ENCODE measurements at places on chromosomes 7 and 10. TPM values are rescaled to one million over a fixed set of nuclear protein-coding genes. Genes with fewer than 3 reads are reported as not detected.

The GATA3 gene
- not detected for total RNA-seq

- H3K27me3 ChIP-seq: no peaks in the 10 kb centered on the region
- no peak for DNase-seq
- no peaks in the 10 kb centered on the region for H3K36me3 ChIP-seq
- H3K27ac ChIP-seq: no peak overlapping the region
- H3K4me1 ChIP-seq: no peaks in the 10 kb centered on the region
Measured at GRCh38 chr10:1102831-1103230, 46.6 kb downstream of the WDR37 start.

DNA sequence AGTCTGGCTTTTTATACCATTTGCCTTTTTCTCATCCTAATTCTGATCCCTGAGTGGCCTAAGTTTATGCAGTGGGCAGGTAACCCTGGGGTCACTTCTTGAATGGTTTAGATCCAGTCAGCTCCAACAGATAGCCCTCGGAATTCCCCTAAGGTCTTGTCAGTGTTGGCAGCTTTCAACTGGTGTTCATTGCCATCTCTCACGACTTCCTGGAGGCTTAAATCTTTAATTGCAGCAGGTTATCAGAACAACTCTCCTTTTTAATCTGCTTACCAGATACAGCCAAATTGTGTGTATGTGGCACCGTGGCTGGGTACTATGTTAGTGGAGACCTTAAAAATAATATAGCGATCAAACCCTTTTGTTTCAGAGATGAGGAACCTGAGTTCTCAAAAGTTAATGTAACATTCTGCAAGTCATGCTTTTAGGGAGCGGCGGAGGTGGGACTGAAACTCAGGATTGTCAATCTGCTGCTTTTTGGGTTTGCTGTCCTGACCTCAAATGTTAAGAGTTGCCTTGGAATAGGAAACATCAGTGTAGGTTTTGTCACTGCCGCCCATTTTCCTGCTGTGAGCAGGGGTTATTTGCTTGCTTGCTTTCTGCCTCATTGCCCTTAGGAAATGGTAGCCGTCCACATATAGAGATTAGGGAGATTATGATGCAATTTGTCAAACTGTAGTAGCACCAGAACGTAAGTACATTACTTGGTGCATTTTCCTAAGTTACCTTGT, 818 bp downstream of the DLD start:
- H3K27ac ChIP-seq: peak overlapping the region; percentile 29
- H3K4me1 ChIP-seq: peaks cover 15% of the 10 kb centered on the region
- no peaks in the 10 kb centered on the region for H3K27me3 ChIP-seq
- peak overlapping the region; percentile 64 for H3K4me3 ChIP-seq
- H3K36me3 ChIP-seq: no peaks in the 10 kb centered on the region
- DNase-seq: no peak

- no peak overlapping the region for H3K27ac ChIP-seq
- no peak overlapping the region for H3K4me3 ChIP-seq
- DNase-seq: peak; percentile 77
- H3K27me3 ChIP-seq: no peaks in the 10 kb centered on the region
- peaks cover 49% of the 10 kb centered on the region for H3K4me1 ChIP-seq
- no peaks in the 10 kb centered on the region for H3K36me3 ChIP-seq
Measured at GRCh38 chr10:31754803-31755624, 173.6 kb downstream of the ARHGAP12 start.

DNA sequence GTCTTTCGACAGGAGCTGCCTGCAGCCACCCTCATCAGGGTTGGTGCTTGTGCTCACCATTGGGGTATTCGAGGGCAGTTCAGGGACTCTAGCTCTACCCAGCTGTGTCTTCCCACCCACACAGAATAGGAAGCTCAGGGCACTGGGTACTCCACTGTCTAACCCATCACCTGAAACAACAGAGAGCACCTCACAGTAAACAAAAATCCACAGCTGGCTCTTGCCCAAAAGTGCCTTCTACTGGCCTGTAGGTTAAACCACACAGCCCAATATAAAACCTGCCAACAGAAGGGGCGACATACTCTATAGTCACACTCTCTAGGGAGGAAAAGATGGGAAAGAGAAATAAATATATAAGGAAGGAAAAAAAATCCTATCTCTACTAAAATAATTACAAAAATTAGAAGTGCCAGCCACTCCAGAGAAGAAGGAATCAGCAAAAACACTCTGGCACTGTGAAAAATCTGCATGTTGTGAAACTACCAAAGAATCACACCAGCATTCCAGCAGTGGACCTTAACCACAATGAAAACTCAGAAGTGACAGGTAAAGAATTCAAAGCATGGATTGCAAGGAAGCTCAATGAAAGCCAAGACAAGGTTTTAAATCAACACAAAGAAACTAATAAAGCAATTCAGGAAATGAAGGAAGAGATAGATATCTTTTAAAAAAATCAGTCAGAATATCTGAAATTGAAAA, 110.0 kb downstream of the HGF start:
- peaks cover 31% of the 10 kb centered on the region for H3K4me1 ChIP-seq
- peak; percentile 4 for DNase-seq
- H3K27ac ChIP-seq: no peak overlapping the region
- H3K27me3 ChIP-seq: no peaks in the 10 kb centered on the region
- H3K36me3 ChIP-seq: no peaks in the 10 kb centered on the region
- H3K4me3 ChIP-seq: no peak overlapping the region

The DENND2A gene
- 23.7 TPM for total RNA-seq

DNA sequence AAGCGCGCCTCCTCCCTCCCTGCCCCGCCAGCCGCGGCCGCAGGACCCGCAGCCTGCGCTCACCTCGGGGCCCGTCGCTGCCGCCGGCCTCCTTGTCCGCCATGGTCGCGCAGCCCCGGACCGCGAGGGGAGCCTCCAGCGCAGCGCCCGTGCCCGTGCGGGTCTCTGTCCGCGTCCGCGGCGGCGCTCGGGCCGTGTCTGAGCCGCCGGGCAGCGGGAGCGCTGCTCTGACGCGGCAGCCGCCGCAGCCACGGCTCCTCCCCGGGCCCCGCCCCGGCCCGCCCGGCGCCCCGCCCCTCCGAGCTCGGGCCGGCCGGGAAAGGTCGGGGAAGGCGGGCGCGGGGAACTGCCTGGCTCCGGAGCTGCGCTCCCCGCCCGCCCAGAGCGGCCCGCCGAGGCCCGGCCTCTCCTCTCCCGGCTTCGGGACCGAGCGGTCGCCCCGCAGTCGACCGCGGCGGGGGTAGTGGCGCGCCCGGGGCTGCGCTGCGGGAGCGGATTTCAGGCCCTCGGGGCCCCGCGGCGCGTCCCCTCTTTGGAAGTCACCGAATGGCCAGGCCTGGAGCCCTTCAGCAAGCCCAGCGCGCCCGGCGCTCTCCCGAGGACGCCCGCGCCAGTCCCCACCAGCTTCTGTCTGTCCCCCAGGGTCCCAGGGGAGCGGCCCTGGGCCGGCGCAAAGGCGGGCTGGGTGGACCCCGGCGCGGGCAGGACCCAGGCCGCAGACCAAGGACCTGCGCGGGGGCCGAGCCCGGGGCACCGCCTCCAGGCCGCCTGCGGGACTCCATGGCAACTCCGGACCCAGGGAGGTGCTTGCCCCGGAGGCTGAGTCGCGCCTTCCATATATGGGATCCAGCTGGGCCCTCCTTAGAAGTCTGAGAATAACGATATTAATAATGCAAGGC, at the start of gene HSPA12A:
Gene HSPA12A, minus strand, starts transcription at position 200 of the 899 bp plus-strand sequence. Its CDS starts 97 bp downstream, at position 103.
- peaks cover 84% of the 10 kb centered on the region for H3K27me3 ChIP-seq
- no peaks in the 10 kb centered on the region for H3K36me3 ChIP-seq
- no peak within 1 kb of the TSS for H3K27ac ChIP-seq
- peak; percentile 92 for DNase-seq

The NKX2-3 gene
- not detected for total RNA-seq

The OR2A1 gene
- not detected for total RNA-seq

The POLR2J2 gene
- 2.6 TPM for total RNA-seq

GRCh38 chr7:156651474-156651873, 10.9 kb downstream of the RNF32 start:
- no peaks in the 10 kb centered on the region for H3K27me3 ChIP-seq
- H3K27ac ChIP-seq: no peak overlapping the region

- H3K27me3 ChIP-seq: no peaks in the 10 kb centered on the region
- H3K36me3 ChIP-seq: no peaks in the 10 kb centered on the region
- H3K4me1 ChIP-seq: no peaks in the 10 kb centered on the region
- DNase-seq: no peak
Measured at GRCh38 chr7:20238754-20239324, 21.7 kb upstream of the MACC1 start.

- no peaks in the 10 kb centered on the region for H3K27me3 ChIP-seq
- H3K27ac ChIP-seq: no peak overlapping the region
- H3K4me3 ChIP-seq: no peak overlapping the region
- no peaks in the 10 kb centered on the region for H3K36me3 ChIP-seq
- no peaks in the 10 kb centered on the region for H3K4me1 ChIP-seq
Measured at GRCh38 chr7:127927348-127927696, 103.9 kb downstream of the LRRC4 start.

- H3K27me3 ChIP-seq: no peaks in the 10 kb centered on the region
- H3K4me1 ChIP-seq: no peaks in the 10 kb centered on the region
- no peak overlapping the region for H3K4me3 ChIP-seq
- DNase-seq: no peak
- H3K27ac ChIP-seq: no peak overlapping the region
Measured at GRCh38 chr7:26307791-26308190, 16.1 kb downstream of the SNX10 start.

GRCh38 chr7:66768865-66769832, 28.6 kb downstream of the RABGEF1 start:
- H3K36me3 ChIP-seq: no peaks in the 10 kb centered on the region
- no peak overlapping the region for H3K4me3 ChIP-seq
- peaks cover 5% of the 10 kb centered on the region for H3K4me1 ChIP-seq
- no peak overlapping the region for H3K27ac ChIP-seq
- no peaks in the 10 kb centered on the region for H3K27me3 ChIP-seq

DNA sequence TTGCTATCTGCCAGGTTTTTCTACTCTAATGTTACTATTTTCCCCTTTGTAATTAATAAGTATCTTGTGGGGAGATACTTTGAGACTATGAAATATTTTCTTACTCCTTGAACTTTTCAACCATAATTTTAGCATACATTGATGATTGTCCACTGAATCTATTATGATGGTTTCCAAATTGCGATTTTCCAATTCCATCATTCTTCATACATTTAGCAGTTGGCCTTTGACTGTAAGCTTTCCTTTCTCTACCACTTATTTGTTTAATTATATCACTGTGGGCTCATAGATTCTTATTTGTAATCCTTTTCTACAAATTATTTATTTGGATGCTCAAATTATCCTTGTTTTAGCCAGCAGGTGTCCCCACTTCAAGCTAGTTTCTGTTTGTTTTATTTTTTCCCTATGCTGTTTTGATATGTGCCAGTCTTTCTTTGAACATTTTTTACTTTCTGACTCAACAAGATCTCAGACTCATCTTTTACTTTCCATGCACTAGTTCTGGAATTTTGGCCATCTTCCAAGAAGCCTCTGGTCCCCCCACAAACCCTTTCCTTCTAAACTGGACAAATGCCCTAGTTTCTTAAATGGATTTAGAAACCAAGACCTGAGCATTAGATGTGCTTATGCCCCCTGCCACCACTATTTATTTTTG, 11.4 kb upstream of the MRPS16 start:
- H3K36me3 ChIP-seq: no peaks in the 10 kb centered on the region
- no peak for DNase-seq
- no peak overlapping the region for H3K27ac ChIP-seq
- H3K4me3 ChIP-seq: no peak overlapping the region

GRCh38 chr7:135771961-135772638, 23.5 kb upstream of the FAM180A start:
- no peaks in the 10 kb centered on the region for H3K27me3 ChIP-seq
- H3K27ac ChIP-seq: no peak overlapping the region
- no peaks in the 10 kb centered on the region for H3K36me3 ChIP-seq
- peaks cover 40% of the 10 kb centered on the region for H3K4me1 ChIP-seq

DNA sequence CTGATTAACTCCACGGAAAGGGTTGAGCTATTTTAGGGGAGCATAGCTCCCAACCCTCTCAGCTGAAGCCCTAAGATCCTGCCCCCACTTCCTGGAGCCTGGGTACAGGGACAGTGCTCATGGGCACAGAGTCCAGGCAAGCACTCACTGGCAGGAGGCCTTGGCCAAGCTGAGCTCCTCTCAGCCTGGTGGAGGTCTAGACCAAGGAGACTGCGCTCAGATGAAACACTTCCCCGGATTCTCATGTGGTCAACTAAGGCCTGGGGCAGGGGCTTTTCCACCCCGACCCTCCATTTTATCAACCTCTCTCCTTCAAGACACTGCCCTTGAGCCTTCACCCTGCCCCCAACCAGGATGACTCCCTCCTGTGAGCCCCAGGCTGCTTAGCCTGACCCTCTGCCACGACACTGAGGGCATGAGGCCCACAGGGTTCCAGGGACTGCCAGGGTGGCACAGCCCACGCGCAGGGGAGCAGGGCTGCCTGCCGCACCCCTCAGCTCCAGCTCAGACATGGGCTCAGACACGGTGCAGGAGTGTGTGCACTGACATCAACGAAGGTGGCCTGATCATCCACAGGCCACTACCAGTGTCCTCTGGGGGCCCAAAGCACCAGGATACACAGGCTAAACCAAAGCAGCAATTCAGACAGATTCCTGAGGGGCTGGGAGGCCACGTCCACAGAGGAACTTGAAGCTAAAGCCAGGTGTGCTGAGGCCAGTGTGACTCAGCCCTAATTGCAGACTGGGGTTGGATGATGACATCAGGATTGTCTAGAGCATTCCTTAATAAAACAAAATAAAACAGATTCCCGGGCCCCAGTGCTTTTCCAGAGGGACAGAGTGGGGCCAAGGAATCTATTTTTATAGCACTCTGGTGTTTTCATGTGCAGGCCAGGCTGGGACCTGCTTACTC, 18.8 kb downstream of the CHAT start:
- no peak for DNase-seq
- H3K4me3 ChIP-seq: no peak overlapping the region
- no peaks in the 10 kb centered on the region for H3K36me3 ChIP-seq
- no peak overlapping the region for H3K27ac ChIP-seq
- H3K27me3 ChIP-seq: peaks cover 34% of the 10 kb centered on the region

DNA sequence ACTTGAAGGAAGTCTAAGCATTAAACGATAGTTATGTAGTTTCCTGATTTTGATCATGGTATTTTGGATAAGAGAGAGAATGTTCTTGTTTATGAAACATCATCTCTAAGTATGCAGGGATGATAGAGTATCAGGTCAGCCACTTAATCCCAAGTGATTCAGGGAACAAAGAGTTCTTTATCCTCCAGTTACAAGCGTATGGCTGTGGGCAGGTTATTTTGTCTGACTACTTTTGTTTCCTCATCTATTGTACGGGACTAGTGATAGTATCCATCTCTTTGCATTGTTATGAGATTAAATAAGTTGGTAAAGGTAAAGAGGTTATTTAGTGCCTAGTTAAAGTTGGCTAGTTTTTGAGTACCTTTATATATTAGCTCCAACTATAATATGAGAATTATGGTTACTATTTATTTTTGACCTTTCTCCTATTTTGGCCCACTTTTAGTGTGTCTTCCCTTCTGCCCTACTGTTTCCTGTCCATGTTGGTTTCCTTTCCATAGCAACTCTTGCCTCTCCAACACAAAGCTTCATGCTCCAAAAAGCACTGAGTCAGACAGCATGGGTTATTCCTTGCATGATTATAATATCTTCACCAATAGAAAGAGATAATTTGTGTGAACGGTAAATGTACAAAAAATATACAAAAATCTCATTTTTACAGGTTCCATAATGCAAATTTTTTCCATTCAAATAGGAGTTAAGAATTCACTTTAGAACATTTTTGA, 65.4 kb downstream of the SP8 start:
- no peaks in the 10 kb centered on the region for H3K4me1 ChIP-seq
- H3K36me3 ChIP-seq: no peaks in the 10 kb centered on the region
- peak; percentile 5 for DNase-seq
- H3K4me3 ChIP-seq: no peak overlapping the region
- no peaks in the 10 kb centered on the region for H3K27me3 ChIP-seq
- no peak overlapping the region for H3K27ac ChIP-seq

GRCh38 chr10:126433351-126433750, 45.1 kb upstream of the ADAM12 start:
- no peaks in the 10 kb centered on the region for H3K4me1 ChIP-seq
- no peaks in the 10 kb centered on the region for H3K27me3 ChIP-seq
- H3K4me3 ChIP-seq: no peak overlapping the region
- no peak for DNase-seq
- no peaks in the 10 kb centered on the region for H3K36me3 ChIP-seq
- H3K27ac ChIP-seq: no peak overlapping the region

Measured in neural progenitor cell (in vitro differentiated cells).